ENCODE measurements at places on chromosomes 6 and 20. TPM values are rescaled to one million over a fixed set of nuclear protein-coding genes. Genes with fewer than 3 reads are reported as not detected.

The LMBRD1 gene
- total RNA-seq: 68.8 TPM

The EDN3 gene
- 22.7 TPM for total RNA-seq

The ZC2HC1B gene
- not detected for total RNA-seq

The PSORS1C2 gene
- total RNA-seq: not detected

The SMOC2 gene
- 33.5 TPM for total RNA-seq

The TBC1D32 gene
- total RNA-seq: 32.9 TPM

The NKX2-2 gene
- total RNA-seq: 0.21 TPM

The VGLL2 gene
- total RNA-seq: 18.4 TPM
